ENCODE measurements at places on chromosomes 11 and 22. TPM values are rescaled to one million over a fixed set of nuclear protein-coding genes. Genes with fewer than 3 reads are reported as not detected.

MMP1 gene
- total RNA-seq, result 78.2 TPM

UPB1 gene
- not detected for total RNA-seq

MUC5AC gene
- not detected for total RNA-seq

CTSF gene
- 59.5 TPM for total RNA-seq

TRPM5 gene
- not detected for total RNA-seq

BTG4 gene
- total RNA-seq, result not detected

TMEM41B gene
- 47.5 TPM for total RNA-seq

ADORA2A gene
- total RNA-seq, result 1.2 TPM

HBE1 gene
- 0.33 TPM for total RNA-seq

C11orf86 gene
- not detected for total RNA-seq

KRTAP5-11 gene
- total RNA-seq, result not detected

LARGE1 gene
- total RNA-seq, result 38.2 TPM

INSC gene
- total RNA-seq, result 1.2 TPM

BEST1 gene
- total RNA-seq, result 13.1 TPM

SLC22A12 gene
- not detected for total RNA-seq

MLC1 gene
- not detected for total RNA-seq

SCGB1D2 gene
- total RNA-seq, result not detected

VPREB1 gene
- total RNA-seq, result not detected

SHANK2 gene
- total RNA-seq, result 4.5 TPM

OR51E2 gene
- total RNA-seq, result not detected

MISFA gene
- 0.58 TPM for total RNA-seq

MMP27 gene
- total RNA-seq, result 0.44 TPM

UBQLNL gene
- total RNA-seq, result 0.15 TPM

POGLUT3 gene
- total RNA-seq, result 29.3 TPM

OR2AG2 gene
- total RNA-seq, result 0.15 TPM

SCGB1A1 gene
- total RNA-seq, result not detected

TBX1 gene
- 0.17 TPM for total RNA-seq

BARX2 gene
- total RNA-seq, result not detected

SMTNL1 gene
- total RNA-seq, result not detected

FXYD2 gene
- 0.33 TPM for total RNA-seq

SVIP gene
- 5.1 TPM for total RNA-seq

FOLR2 gene
- total RNA-seq, result not detected

KIRREL3 gene
- 5.1 TPM for total RNA-seq

NCF4 gene
- total RNA-seq, result not detected

MRGPRX4 gene
- not detected for total RNA-seq

BIRC2 gene
- total RNA-seq, result 66.0 TPM

OR51B5 gene
- total RNA-seq, result 0.29 TPM

LRRC32 gene
- 5.4 TPM for total RNA-seq

TOLLIP gene
- 46.0 TPM for total RNA-seq

PLAAT5 gene
- not detected for total RNA-seq

TUB gene
- 4.5 TPM for total RNA-seq

WBP2NL gene
- total RNA-seq, result 1.7 TPM

CHST1 gene
- 0.15 TPM for total RNA-seq

ART1 gene
- total RNA-seq, result not detected

PNPLA5 gene
- total RNA-seq, result 0.50 TPM

ESAM gene
- 0.44 TPM for total RNA-seq

Data from smooth muscle cell of trachea (primary cell).